Epithelial cell of alveolus of lung (primary cell): ENCODE measurements at places on chromosomes 7 and 10. TPM values are rescaled to one million over a fixed set of nuclear protein-coding genes. Genes with fewer than 3 reads are reported as not detected.

The BRAF gene
- total RNA-seq: 12.2 and 18.8 TPM in 2 replicates

The MNX1 gene
- total RNA-seq: not detected in 2 replicates

The CABCOCO1 gene
- 0.65 and 2.3 TPM in 2 replicates for total RNA-seq

The ACBD7 gene
- total RNA-seq: 0.40 and 1.9 TPM in 2 replicates

The ERLIN1 gene
- total RNA-seq: 17.2 and 28.1 TPM in 2 replicates

The SPDYE5 gene
- not detected in 2 replicates for total RNA-seq

The IDI1 gene
- total RNA-seq: 25.5 and 109 TPM in 2 replicates

The HKDC1 gene
- total RNA-seq: 0.13 TPM in 1 of 2 replicates, not detected in the other

The CNTNAP2 gene
- total RNA-seq: 0.65 and 3.0 TPM in 2 replicates

The HABP2 gene
- total RNA-seq: not detected in 2 replicates

The ELMO1 gene
- total RNA-seq: 0.52 and 2.3 TPM in 2 replicates

The IFIT3 gene
- 9.0 and 18.0 TPM in 2 replicates for total RNA-seq

The CALHM1 gene
- not detected in 2 replicates for total RNA-seq

The RBP4 gene
- total RNA-seq: 3.5 TPM in 1 of 2 replicates, not detected in the other

The C10orf67 gene
- total RNA-seq: 0.13 TPM in 1 of 2 replicates, not detected in the other
